ENCODE measurements at places on chromosomes 11 and 22.

DNA sequence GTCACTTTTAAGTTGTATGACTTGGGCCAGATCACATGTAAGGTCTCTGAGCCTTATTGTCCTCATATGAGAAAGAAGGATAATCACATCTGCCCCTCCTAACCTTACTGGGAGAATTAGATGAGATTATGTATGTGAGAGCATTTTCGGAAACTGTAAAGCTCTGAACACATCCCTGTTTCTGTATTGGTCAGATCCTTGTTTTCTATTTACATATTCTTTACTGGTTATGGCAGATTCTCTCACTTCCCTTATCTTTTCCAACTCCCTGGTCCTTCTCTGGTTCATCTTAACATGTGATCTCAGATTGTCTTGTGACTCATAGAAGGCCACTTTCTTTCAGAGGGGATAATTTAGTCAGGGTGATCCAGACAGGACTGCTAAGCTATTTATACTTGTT lies 41.8 kb downstream of the CCDC81 start:
- DNase-seq: no peak

DNA sequence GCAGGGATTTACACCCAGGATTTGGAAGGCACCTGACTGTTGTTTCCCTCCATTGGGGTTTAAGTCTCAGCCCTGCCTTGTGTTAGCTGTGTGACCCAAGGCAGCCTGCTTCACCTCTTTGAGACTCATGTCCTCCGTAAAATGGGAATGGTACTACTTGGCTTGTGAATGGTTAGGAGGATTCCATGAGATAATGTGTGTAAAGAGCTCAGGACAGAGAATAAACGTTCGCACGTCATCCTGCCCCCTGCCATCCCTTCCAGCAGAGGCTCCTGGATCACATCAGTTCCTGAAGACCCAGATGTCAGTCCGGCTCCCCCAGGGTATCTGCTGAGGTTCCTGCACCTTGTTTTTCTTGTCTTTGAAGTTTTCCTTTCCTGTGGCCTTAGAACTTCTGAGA lies 16.8 kb upstream of the ACCSL start:
- no peak for DNase-seq

GRCh38 chr11:27313157-27313821 lies 49.7 kb downstream of the CCDC34 start:
- no peak for DNase-seq

GRCh38 chr11:43784301-43784700 lies 96.3 kb upstream of the ALKBH3 start:
- no peak for DNase-seq

DNA sequence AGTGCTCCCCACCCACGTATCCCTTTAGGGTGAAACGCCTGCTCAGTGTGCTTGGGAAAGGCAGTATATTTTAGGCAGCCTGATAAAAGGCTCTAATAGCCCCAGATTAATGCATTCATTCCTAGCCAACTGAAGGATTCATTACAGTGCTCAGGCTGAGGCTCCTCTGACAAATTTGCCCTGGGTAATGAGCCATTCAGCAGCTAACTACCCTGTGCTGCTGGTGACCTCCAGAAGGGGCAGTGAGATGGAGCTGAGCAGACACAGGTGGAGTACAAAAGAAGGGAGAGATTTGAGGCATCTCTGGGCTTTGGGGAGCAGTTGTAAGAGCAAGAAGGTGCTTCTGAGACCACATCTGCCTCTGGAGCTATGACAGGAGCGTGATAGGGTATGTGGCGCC lies 817.0 kb downstream of the NTM start:
- no peak for DNase-seq

GRCh38 chr11:67441098-67441563 lies 2.1 kb downstream of the CORO1B start:
- no peak for DNase-seq

DNA sequence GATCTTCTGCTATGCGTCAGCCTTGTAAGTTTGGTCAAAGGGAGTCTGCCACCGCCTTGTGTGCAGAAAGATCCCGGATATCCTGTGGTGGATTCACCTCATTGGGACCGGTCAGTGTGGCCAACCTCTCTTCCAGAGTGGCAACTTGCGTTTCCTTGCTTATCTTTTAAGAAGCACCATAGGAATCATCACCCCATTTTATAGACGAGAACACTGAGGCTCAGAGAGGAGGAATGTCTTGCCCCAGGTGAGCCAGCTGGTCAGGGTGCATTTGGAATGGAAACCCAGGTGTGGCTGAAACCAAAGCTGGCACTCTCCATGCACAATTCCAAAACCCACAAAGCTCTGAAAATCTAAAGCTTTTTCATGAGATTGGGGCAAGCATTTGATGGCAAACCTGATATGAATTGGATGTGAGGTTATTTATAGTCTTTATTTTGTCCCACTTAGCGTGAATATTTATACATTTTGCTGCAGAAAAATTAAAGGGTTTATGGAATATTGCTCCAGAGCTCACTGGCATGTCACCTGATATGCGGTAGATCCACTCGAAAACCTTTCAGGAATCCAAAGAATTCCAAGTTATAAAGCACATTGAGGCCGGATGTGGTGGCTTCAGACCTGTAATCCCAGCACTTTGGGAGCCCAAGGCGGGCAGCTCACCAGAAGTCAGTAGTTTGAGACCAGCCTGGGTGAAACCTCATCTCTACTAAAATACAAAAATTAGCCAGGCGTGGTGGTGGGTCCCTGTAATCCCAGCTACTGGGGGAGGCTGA lies 12.1 kb upstream of the EIF3D start:
- no peak for DNase-seq

DNA sequence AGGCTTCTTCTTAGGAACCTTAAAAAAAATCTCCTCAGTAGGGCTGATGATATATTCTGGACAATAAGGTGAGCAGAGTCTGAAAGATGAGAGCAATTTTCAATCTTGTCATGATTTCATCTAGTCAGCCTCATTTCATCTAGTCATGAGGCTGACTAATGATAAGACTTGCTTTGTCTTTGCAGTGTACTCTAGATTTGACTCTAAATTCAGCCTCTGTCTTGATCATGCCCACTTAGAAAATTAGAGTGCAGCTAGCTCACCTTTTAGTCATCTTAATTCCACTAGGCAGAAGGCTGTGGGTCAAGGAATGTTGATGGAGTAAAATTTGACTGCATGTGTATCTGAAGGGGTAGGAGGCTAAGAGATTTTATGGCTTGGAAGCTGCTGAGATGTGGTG lies 5.5 kb downstream of the EHF start:
- DNase-seq: no peak

- DNase-seq: no peak
These were observed 71.4 kb upstream of the BMAL1 start for GRCh38 chr11:13206086-13206640.

DNA sequence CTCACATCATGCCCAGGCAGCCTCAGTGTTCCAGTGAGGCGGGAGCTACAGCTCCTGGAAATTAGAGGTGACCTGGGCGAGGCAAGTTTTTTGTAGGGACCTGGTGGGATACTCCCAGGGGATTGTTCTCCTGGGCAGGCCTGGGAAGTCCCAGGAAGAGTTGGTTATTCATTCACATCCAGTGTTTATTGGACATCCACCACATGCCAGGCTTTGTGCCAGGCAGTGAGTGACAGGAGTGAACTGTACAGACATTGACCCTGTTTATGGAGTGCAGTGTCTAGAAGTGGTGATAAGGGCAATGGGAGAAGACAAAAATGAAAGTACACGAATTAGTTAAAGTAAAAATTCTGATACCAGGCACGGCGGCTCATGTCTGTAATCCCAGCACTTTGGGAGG lies 29.4 kb downstream of the YWHAH start:
- no peak for DNase-seq

DNA sequence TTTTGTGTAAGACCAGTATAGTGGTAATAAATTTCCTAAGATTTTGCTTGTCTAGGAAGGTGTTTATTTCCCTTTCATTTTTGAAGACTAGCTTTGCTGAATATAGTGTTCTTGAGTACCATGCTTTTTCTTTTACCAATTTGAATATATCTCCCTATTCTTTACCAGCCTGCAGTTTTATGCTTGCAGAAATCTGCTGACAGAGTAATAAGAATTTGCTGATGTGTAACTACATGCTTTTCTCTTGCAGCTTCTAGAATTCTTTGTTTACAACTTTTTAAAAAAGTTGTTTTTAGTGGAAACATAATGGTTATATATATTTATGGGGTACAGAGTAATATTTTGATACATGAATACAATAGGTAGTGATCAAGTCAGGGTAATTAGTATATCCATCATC lies 324.8 kb upstream of the FOLH1 start:
- no peak for DNase-seq

DNA sequence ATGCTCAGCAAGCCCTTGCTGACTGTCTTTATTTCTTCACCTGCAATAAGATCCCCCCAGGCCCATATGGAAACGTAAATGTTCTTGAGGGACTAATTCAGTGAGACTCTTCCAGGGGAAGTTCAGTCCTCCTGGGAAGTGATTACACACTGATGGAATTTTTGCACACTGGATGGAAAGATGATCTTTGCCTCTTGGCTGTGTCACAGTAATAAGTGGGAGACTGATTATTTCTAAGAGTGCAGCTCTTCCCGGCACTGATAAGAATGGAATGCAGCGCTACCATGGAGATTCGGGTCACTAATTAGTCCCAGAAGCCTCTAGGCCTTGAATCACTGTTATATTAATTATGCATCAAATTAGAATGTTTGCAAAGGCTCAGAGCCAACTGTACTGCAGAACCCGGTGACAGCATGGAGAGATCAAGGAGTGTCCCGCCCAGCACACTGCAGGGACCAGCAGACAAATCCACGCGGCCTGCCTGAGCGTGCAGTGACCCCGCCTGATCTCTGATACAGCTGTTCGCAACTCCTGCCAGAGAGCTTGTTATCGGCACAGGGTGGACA lies 178.3 kb downstream of the SNX19 start:
- DNase-seq: no peak

- DNase-seq: no peak
These were observed 5.2 kb upstream of the PRR33 start for GRCh38 chr11:1896923-1897322.

DNA sequence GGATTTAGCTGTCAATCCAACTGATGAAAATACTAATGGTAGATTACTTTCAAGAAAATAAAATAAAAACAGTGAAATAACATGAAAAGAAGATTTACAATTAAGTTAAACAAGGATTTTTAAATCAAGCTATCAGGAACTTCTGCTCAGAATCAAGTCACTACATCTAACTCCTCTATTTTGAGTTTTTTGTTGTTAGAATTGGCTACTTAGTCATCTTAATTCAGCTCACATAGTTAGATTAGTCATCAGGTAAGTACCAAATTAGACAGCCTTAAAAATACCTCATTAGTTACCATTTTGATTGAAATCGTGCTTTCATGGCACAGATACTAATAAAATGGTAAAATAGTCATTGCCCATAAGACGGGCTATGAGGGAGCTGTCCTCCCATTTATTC lies 35.8 kb downstream of the BTG4 start:
- DNase-seq: no peak

DNA sequence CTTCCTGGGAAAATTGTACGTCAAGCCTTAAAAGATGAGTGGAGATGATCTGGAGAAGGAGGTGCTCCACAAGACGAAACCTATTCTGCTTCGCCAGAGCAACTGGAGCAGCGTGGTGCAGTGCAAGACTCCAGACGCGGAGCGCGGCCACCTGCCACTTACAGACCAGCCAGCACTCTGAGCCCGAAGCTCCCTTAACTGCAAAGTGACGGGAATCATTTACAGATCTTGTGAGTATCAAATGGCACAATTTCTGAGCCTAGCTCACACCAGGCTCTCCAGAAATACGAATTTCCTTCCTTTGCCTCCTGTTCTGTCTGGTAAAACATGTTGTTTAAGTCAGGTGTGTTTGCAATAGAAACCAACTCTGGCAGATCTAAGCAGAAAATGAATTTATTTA lies 369.3 kb downstream of the CADM1 start:
- no peak for DNase-seq

- DNase-seq: no peak
These were observed 9.7 kb downstream of the MRGPRF start for GRCh38 chr11:69003301-69003865.

DNA sequence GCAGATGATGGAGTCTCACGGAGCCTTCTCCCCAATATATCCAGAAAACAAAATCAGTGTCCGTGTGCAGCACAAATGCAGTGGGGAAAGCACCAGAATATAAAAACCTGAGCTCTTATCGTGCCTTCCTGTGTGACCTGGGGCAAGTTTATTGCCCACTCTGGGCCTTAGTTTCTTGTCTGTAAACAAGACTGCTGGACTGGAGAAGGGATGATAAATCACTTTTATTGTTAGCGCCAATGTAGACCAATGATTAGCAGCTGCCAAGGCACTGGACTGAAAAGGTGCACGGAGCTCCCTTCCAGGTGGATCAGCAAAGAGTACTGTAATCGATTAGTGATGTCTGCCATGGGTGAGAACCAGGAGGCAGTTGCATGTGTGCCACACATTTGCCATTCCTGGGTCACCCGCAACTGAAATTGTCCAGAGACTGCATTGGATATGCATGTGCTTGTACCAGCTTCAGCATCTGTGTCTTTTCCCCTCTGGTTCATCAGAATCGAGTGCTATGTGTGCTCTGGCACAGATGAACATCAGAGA lies 89.2 kb downstream of the TSPAN18 start:
- no peak for DNase-seq

DNA sequence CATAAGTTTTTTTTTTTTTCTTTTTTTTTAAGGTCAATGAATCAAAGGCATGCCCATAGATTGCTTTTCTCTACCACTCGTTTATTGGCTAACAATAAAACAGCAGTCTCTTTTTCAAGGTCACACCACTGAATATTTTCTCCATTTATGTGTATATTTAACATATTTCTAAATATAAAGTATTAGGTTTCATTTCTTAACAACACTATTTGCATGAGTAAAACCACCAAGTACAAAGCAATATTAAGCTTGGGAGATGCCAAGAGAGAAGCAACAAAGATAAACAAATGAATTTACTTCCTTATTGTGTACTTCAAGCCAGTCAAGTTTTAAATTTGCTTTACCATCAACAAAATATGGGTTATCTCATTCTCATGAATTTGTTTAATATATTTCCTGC lies 708.9 kb upstream of the CCDC179 start:
- DNase-seq: no peak

DNA sequence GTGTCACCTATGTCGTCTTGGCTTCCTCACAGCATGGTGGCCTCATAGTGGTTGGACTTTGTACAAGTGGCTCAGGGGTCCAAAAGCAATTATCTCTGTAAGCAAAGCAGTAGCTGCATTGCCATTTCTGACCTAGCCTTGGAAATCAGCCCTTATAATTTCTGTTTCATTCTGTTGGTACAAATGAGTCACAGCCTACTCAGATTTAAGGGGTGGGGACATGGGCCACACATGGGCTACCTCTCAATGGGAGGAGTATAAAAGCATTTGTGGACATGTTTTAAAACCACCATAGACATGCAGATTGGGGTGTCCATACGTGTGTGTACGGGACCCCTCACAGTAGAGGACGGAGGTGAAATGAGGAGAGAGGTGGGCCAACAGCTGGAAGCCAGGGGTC lies 41.6 kb downstream of the CHRDL2 start:
- no peak for DNase-seq
